ENCODE measurements at places on chromosomes 2 and 18.

DNA sequence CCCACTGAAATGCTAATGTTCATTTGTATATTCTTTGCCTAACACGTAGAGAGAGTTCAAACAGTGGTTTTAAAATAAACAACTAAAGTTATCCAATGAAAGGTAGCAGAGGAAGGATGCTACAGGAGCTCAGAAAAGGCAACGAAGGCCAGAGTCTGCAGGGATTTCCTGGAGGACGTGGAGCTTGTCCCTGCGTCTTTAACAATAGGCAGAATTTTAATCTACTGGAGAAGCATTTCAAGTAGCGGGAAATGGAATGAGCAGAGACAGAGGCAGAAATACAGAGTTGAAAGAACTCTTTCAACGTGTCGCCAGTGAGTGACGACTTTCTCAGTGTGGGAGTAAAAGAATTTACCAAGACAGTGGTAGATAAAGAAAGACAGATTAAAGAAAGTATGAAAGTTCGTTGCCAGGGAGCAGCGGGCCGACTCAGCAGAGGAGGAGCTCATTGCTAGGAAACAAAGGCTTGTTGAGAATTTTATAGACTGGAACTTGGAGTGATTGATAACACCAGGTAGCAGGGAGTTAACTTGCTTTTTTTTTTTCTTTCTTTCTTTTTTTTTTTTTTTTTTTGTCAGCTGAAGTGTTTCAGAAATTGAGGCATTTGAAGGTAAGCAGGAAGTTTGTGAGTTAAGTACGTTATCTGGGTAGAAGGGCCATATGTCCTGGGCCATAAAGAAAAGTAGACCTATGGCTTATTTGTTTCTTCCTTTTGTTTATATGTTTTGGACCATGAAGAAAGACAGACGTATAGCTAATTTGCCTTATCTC is 625 bp upstream of the NBAS start:
- peak; percentile 72 for DNase-seq

- DNase-seq: no peak
Observed at GRCh38 chr18:37225279-37225678, 340.3 kb downstream of the CELF4 start.

GRCh38 chr2:98492441-98492840 is 47.8 kb downstream of the INPP4A start:
- no peak for DNase-seq

DNA sequence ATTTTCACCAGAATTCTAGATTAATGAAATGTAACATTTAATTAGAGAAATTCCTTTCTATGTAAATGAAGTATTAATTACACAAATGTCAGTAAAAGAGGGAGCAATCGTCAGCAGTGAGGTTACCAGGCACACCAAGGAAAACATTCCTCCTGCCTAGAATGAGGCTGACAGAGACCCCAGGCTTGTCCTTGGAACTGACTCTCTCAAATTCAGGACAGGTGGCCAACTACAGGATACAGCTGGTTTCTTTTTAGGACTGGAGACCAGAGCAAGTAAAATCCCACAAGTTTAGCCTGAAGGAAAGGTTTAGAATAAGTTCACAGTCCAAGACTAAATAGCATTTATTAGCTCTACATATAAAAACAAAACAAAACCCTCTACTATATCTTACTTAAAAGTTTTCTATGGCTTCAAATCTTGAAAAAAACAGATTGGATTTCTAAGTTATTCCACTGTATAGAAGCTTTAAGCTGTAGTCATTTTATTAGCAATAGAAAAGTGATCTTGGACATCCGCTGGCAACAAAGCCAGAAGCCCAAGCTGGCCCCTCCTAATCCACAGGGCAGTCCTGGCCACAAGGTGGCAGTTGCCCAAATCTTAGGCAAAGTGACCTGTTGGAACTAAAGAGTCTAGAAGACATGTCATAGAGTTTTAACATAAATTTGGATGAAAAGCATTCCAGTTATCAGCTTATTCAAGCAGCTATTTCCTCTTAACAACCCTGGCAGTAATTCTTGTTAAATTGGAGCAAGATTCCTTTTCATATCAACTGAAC is 81.0 kb downstream of the SP3 start:
- peak; percentile 35 for DNase-seq

- no peak for DNase-seq
Observed at GRCh38 chr2:20525041-20526035, 78.5 kb downstream of the RHOB start.

DNA sequence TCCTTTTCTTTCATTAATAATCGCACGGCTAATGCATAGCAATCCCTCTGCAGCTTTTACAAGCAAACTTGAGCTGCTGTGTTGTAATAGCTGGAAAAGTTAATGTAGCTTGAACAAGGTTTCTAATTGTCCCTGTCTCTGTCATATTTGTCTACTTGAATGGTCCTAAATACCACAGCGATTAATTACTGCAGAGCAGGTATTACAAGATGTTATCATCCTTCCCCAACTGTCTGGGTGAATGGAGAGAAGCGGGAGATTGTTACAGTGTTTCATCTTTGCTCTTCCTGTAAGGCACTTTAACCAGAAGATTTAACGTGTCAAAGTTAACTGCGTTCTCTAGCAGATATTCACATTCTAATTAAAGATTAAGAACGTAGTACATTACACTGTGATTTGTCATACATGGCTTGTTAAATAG is 422.2 kb upstream of the POU3F3 start:
- no peak for DNase-seq

DNA sequence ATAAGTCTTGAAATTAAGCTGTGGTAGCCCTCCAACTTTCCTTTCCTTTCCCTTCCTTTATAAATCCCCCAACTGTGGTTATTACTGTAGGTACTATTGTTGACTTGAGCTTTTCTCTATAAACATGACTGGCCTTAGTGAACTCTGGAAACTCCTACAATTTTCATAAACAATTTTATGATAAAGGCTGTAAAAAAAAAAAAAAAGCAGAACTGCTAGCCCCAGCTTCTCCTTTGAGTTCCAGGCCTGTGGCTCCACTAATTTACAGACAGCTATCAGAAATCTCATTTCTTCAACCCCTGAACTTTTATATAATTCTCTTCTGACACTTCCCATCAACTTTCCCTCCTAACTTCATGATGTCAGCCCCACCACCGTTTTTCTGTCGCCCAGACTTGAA is 174.3 kb downstream of the IKZF2 start:
- peak; percentile 79 for DNase-seq

DNA sequence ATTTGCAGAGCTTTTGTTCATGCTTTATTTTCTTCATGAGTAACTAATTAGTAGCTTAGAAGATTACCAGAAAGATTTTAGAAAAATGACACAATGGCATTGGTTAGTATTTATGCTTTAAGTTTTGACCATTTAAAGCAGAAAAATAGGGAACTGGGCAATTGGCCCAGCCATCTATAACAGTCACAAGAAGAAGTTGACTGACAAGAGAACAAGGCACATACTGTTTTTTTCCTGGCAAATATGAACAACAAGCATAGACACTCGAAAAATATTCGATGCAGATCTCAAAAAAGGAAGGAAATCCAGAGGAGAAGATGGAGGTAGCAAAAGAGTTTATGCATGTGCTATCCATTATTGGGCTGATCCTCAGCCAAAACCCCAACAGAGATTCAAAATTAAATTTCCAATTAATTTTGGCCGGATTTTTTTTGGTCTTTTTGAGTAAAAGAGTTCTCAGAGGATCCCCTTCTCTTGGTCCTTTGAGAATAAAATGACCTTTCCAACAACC is 200.8 kb upstream of the SLC35G4 start:
- no peak for DNase-seq

- no peak for DNase-seq
Observed at GRCh38 chr2:44324971-44325426, 36.3 kb downstream of the PREPL start.

GRCh38 chr2:57809230-57809629 is 237.4 kb upstream of the VRK2 start:
- DNase-seq: no peak
